ENCODE measurements at places on chromosomes 1 and 21.
A peak's percentile ranks its signal among the peaks of the same experiment; 100 is the strongest.

- DNase-seq, result peak; percentile 26
Measured at GRCh38 chr1:237677979-237678378, 212.7 kb downstream of the ZP4 start.

DNA sequence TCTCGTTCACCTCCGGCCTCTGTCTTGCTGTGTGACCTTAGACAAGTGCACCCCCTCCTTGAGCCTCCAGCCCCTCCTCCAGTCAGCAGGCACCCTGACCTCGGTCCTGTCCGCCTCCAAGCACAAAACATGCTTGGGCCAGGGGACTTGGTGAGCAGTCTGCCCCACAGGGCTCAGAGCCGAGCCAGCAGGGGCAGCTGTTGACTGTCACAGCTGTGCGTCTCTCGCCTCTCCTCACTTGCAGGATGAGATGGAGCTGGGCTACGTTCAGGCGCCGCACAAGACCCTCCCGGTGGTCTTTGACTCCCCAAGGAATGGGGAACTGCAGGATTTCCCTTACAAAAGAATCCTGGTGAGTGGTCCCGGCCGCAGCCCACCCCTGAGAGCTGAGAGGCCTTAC is 24.2 kb downstream of the PADI3 start:
- DNase-seq, result no peak

- no peak for DNase-seq
Measured at GRCh38 chr1:96313216-96313615, 408.4 kb upstream of the PTBP2 start.

- DNase-seq, result no peak
Measured at GRCh38 chr1:169202791-169203665, 96.5 kb downstream of the ATP1B1 start.

DNA sequence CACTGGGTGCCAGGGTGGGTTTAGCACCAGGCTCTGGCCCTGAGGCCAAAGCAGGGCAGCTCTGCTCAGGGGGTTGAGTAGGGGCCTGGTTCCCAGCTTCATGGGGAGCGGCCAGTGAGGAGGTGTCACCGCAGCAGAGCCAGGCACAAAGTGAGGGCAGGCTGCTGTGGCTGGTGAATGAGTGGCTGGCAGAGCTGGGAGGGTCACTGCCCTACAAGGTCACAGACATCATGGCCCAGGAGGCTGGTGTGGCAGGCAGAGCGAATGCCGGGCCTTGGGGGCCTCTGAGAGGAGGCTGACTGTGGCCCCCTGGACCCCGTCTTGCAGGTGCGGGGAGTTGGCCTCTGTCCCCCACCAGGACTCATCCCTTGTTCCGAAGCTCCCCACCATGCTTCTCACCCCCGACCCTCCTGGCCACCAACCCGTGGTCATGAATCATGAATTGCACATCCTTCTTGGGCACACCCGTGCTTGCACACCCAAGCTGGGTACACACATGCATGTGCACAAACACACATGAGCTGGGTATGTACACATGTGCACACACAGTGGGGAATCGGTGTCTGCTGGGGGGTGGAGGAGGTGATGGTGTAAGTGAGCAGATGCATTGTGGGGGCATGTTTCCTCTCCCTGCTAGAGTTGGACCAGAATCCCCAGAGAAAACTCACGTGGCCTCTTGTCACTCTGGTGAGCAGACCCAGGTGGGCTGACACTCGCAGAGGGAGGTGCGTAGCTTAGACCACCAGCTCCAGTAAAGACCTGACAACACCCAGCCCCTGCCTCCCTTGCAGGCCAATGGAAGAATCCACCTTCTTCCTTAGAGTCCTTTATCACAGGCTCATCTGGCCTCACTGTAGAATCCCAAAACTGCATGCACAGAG is 4.8 kb upstream of the GNB1 start:
- DNase-seq, result no peak

- DNase-seq, result peak; percentile 28
Measured at GRCh38 chr1:90114521-90115141, 119.7 kb downstream of the ZNF326 start.

DNA sequence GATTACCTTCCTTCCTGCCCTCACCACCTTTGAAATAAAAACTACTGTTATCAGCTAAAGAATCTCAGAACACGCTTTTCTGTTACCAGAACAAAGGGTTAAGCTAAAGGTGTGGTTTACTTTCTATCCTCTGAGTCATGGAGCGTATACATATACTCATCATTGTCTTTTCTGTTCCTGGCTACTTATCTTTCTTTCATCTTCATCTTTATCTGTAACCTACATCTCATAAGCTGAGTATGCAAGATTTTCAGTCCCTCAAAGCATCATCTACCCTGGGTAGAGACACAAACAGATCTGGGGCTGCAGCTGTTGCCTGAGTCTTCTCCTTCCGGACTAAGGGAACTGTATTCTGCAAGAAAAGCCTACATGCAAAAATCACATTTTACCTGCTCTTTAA is 75.6 kb downstream of the LMO4 start:
- peak; percentile 43 for DNase-seq

DNA sequence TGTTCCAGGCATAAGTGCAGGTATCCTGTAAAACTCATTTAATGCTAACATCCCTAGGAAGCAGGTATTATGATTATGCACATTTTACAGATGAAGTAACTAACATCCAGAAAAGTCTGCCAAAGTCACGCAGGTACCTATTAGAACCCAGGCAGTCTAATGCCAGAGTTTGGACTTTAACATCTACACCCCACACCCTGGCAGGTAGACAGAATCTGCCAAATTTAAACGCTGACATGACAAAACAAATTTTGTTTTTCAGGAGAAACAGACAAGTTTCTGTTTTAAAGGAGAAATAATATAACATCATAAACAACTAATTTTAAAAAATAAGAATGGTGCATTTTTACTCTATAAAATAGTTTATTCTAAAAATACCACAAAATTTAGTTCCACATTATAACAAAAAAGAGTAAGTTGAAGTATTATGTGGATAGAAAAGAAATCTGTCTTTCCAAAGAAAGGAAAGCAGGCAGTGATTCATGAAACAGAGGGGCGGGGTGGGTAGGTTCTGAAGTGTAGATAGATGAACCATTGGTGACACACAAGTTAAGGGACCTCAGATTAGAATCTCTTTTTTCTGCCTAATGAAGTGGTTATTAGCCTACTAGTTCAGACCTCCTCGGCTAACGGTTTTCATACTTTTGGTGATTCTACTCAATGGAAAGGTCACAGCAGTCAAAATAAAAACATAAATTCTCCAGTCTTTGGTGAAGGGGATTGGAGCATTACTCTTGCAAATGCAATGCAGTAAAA is 1.7 kb downstream of the ASPM start:
- DNase-seq, result peak; percentile 33

- DNase-seq, result no peak
Measured at GRCh38 chr1:22326372-22326915, 125.2 kb upstream of the ZBTB40 start.

DNA sequence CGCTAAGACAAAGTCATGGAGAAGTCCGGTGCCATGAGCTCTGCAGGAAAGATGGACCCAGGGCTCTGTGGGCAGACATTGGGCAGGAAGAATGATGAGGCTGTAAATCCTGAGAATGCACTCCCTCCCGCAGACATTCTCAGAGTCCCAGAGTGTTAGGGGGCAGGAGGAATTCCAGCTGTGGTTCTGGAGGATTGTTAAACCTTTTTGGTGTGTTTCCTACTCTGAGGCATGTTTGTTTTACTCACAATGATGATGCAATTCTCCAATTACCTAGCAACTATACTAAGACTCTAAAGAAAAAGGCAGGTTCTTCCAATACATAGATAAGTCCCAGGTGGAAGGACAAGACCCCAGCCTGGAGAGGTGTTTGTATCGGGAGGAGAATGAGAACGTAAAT is 2.8 kb upstream of the CAPN9 start:
- DNase-seq, result no peak

DNA sequence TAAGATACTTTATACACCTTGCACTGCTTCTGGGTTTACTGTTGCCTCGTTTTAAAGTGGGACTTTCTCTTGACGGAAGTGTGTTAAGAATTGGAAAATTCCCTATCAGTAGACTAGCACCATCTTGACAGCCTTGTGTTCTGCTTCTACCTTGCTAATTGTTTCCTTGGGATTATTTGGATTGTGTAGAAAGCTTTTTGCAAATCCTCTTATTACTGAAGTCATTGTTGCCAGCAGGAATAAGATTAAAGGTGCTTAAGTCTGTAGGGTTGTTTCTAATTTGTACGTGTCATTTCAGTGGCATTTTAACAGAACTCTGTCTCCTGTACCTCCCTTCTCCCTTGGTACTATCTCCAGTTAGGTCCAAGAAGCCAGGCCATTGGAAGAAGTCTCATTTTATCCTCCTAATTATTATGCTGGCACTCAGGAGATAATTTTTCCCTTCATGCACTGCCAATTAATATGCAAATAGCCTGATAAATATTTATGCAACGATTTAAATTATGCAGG is 107.7 kb downstream of the POU2F1 start:
- DNase-seq, result no peak
